GM19239 (cell line): ENCODE measurements at places on chromosomes 7 and 10.

DNA sequence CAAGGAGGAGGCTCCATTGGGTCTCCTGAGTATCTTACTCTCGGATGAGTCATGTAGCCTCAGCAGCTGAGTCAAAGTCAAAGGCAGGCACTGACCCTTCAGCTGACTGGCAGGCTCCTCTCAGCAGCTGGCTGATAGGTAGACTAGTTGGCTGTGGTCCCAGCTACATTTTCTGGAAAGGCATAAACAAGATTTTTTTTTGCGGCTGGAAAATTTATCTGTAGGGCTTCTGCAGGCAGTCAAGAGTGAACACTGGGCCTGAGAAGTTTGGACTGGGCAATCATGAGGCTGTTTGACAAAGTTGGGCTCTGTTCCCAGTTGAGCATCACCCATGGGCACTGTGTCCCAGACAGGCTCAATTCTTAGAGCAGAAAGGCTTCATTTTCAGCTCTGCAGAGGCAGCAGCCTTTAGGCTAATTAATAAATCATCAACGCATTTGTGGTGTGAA lies 796.2 kb downstream of the CCSER2 start:
- no peak for DNase-seq

DNA sequence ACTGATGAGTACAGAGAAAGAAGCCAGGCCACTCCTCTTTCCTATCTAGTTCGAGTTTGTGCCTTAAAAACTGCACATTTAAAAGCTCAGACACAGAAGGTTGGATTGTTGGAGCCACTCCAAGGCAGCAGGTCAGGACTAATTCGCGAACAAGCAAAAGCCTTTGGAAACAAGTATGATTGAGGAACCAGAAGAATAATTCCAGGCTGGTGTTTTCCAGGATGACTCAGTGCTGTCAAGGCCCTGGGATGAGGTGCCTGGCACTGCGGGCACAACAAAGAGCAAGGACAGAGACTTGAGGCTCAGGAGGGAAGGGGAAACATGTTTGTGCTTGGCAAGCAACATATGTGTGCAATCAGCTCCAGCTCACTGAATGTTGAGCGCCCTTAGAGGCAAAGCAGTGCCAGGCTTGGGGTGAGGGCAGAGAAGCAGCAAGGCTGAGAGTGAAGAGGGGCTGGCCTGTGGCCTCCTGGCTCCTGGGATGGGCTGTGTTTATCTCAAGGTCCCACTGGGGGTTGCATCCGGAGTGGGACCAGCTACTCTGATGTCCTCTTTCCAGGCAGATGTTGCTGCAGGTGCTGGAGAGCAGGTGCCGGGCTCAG lies 44.1 kb downstream of the VSTM4 start:
- DNase-seq: no peak

GRCh38 chr10:35434533-35434932 lies 98.2 kb downstream of the CCNY start:
- DNase-seq: no peak

DNA sequence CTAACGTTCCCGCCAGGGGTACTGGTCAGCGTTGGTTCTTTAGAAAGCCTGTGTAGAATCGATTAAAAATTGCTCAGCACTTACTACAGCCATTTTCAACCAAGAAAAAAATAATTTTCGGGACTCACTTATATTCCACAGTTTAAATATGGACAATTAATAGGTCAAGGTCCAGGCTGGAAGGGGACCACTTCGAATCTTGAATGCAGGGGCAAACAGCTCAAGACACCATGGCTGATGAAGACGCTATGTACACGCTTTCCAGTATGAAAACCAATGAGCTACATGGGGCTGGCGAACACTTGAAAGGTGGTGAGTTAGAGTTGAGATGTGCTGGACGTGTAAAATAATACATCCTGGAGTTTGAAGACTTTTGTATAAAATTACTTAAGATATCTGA lies 87.2 kb downstream of the PRKCQ start:
- no peak for DNase-seq

DNA sequence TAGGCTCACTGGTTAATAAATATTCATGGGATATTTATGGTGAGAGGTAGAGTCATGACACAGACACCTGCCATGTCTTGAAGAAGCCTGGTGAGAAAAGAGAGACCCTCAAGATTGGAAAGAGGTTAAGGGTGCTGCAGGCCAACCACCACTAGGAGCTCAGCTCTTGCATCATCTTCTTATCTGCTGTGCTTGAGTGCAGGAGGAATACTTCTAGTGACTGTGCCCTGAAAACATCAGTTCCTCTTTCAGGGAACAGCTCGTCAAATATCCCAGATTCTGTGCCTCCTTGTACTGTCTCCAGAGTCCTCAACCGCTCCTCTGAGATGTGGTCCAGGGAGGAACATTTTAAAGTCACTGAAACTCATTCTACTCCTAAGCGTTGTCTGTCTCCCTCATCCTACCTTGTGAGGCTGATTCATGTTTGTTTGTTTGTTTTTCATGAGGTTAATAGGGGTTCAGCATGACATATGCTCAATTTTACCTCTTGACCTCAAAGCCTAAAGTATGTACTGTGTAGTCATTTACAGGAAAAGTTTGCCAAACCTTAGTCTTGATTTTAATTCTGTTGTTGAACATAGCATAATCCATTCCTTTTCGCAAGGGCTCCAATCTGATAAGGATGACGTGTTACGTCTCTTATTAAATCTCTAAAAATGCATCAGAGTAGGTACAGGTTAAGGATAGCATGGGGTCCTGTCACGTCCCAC lies 293.1 kb downstream of the C7orf25 start:
- DNase-seq: no peak

- no peak for DNase-seq
These were observed 93.3 kb downstream of the HYCC1 start for GRCh38 chr7:22920672-22921071.

GRCh38 chr7:116241291-116241690 lies 31.0 kb downstream of the TES start:
- no peak for DNase-seq

DNA sequence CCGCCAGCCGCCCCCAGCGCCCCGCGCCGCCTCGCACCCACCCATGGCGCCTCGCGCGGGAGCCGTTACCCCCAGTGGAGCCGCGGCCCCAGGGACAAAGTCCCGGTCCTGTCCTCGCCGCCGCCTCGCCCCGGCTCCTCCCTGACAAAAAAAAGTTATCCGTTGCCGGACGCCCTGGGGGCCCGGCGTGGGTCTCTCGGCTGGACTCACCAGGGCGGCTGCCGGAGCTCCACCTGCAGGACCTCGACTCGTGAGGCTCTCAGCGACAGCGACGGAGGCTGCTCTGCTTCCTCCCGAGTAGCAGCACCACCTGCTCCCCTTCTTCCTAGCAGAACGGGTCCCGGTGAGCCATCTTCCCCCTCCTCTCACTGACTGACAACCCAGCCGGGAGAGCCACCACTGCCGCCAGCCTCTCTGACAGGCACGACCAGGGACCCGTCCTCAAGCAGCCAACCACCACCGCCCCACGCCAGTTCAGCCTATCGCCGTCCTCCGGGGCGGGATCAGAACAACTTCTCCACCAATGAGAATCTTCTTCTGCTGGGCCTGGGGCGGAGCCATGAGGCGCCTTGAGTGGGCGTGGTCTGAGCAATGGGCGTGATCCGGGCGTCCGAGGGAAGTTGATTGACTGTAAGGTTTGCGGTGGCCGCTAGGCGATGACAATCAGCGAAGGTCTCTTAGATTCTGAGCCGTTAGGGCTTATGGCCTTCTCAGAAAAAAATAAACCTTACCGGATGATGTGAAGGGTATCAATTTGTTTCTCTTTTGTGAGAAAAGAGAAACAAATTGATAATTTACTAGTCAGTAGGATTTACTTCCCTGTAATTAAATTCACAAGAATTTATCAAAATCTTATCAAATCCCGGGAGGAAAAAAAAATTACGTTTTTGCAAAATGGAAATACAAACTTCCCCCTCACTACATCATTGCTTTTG lies at the start of gene HYCC1:
HYCC1 (minus strand) TSS at position 416 of the 935 bp plus-strand sequence. CDS start 23,019 bp downstream, outside the sequence.
- DNase-seq: peak; percentile 82

- peak; percentile 53 for DNase-seq
These were observed at the start of gene ZNF239 for GRCh38 chr10:43574001-43574892. Gene ZNF239, minus strand, starts transcription at chr10:43574616. Its CDS starts 16,537 bp downstream, at chr10:43558079.

DNA sequence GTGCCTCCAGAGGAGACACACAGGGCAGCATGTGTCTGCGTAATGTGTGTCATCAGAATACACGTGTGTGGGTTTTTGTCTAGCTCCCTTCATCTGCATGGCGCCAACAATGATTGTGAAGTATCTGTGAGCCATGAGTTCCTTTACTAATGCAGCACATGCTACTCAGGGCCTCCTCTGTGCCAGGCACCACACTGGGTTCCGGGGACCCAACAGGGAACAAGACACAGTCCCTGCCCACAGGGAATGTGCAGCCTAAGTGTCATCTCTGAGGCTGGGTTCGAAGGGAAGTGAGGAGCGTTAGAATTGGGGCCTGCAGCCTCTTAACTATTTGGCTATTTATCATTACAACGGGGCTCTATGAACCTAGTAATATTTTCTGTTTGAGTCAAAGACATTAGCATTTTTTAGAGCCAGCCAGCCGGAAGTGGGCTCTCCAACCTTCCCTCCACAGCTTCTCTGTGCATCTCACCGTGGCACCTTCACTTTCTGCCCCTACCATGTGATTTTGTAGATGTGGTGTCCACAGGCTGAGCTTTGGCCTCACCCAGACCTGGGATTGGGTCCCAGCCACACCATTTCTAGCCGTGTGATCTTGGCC lies 43.9 kb upstream of the SRGN start:
- no peak for DNase-seq

DNA sequence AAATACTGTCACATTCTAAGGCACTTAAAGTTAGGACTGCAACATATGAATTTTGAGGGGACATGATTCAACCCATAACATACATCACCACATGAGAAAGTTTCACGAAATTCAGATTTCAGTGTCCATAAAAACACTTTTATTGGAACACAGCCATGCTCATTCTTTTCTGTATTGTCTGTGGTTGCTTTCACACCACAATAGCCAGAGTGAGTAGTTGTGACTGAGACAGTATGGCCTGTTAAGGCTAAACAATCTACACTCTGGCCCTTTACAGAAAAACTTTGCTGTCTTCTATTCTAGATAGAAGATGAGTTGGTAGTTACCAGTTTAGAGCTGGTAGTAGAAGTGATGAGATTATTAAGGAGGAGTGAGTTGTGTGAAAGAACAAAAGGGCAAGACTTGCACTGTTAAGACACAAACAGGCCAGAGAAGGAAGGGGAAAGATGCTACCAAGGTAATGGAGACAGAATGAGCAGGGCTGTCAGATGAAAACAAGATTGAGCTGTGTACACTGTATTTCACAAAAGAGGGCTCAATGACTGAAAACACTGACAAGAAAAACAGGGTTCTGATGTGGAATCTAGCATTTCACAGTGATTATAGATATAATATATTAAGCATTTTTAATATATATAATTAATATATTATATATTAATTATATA lies 108.6 kb downstream of the PPP1R3A start:
- no peak for DNase-seq
